Right cardiac atrium (tissue), 5 donors: ENCODE measurements at places on chromosomes 12 and 14. TPM values are rescaled to one million over a fixed set of nuclear protein-coding genes. Genes with fewer than 3 reads are reported as not detected.

- DNase-seq: no peak
Observed at GRCh38 chr12:94165670-94166364, 17.4 kb downstream of the PLXNC1 start.

GRCh38 chr14:76538648-76539008 is 162.7 kb downstream of the ESRRB start:
- DNase-seq: no peak

GRCh38 chr12:42873401-42873800 is 283.9 kb upstream of the PRICKLE1 start:
- no peak for DNase-seq

GRCh38 chr12:91952916-91953315 is 192.7 kb downstream of the BTG1 start:
- DNase-seq: no peak

Gene SCNN1A
- total RNA-seq: 0.36 TPM

Gene LHX5
- not detected for total RNA-seq
